Fibroblast of the aortic adventitia (primary cell): ENCODE measurements at places on chromosomes 4 and X. TPM values are rescaled to one million over a fixed set of nuclear protein-coding genes. Genes with fewer than 3 reads are reported as not detected.

Gene STARD8
- total RNA-seq, result 1.1 and 2.9 TPM in 2 replicates

Gene CDX4
- not detected in 2 replicates for total RNA-seq

Gene SLC49A3
- total RNA-seq, result 5.6 and 11.6 TPM in 2 replicates

Gene TMEM144
- total RNA-seq, result 5.6 and 8.3 TPM in 2 replicates

Gene CLIC2
- 12.6 and 104 TPM in 2 replicates for total RNA-seq

Gene CXCL5
- 0.36 and 2.2 TPM in 2 replicates for total RNA-seq

Gene LRRC66
- 0.81 TPM in 1 of 2 replicates, not detected in the other for total RNA-seq

Gene AMER1
- total RNA-seq, result 2.0 and 3.6 TPM in 2 replicates

Gene SH3RF1
- total RNA-seq, result 47.5 and 57.8 TPM in 2 replicates

Gene SHROOM2
- total RNA-seq, result 0.16 TPM in 1 of 2 replicates, not detected in the other

Gene UGT8
- 0.27 and 0.33 TPM in 2 replicates for total RNA-seq

Gene ATP10D
- total RNA-seq, result 43.7 and 50.0 TPM in 2 replicates
